ENCODE measurements at places on chromosomes 1 and 21.

GRCh38 chr21:37560385-37560784 lies 193.8 kb downstream of the DYRK1A start:
- DNase-seq = no peak

- no peak for DNase-seq
Measured at GRCh38 chr1:29520571-29521437, 284.5 kb downstream of the PTPRU start.

- DNase-seq = no peak
Measured at GRCh38 chr21:14438211-14438610, 55.3 kb upstream of the HSPA13 start.

DNA sequence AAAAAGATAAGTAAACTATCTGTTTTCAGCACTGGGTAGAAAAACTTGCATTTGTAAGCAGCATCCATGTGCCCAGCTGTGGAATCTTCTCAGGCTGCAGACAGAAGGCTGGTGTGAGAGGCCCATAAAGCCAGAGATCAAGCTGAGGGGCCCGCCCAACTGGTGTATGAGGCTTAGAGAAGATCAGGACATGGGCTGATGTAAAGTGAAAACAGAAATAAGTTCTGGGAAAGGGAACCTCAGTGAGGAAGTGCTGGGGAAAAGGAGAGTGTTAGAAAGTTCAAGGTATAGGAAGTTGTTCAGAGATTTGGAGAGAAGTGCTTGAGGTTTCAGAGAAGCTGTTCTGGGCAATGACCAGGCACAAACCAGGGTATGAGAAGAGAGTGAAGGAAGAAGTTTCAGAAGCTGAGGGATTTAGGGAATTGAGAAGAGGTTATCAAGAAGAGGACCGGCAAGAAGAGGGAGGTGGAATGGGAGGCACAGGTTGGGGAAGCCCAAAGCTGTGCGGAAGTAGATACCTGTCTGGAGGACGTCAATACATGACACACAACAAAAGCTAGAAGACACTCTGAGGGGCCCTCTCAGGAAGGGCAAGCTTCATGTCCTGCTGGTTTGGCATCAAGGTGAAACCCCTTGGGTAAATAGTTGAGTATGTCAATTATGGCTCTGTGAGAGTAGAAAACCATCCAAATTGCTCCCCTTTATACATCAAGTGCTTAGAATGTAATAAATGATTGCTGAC lies 2.7 kb upstream of the CD5L start:
- DNase-seq = no peak

- no peak for DNase-seq
Measured at GRCh38 chr1:40820251-40820797, 36.7 kb downstream of the KCNQ4 start.

DNA sequence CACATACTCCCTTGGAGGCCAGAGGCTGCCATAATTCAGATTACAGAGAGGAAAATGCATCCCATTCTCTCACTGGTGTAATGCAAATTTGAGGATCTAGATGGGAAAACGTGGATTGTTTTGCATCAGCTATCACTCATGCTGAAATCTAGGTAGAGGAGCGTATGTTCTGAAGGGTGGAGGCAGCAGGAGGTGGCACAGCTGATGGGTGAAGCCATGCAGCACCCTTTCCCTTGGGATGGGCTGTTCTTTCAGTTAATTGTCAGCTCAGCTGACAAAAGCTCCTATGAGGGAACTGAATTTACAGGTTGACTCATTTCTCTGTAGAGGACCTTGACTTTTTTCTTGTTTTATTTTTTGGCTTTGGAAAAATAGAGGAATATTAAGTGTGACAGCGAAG lies 41.8 kb downstream of the CAMTA1 start:
- no peak for DNase-seq

GRCh38 chr1:9659328-9659727 lies 7.8 kb downstream of the PIK3CD start:
- DNase-seq = no peak

DNA sequence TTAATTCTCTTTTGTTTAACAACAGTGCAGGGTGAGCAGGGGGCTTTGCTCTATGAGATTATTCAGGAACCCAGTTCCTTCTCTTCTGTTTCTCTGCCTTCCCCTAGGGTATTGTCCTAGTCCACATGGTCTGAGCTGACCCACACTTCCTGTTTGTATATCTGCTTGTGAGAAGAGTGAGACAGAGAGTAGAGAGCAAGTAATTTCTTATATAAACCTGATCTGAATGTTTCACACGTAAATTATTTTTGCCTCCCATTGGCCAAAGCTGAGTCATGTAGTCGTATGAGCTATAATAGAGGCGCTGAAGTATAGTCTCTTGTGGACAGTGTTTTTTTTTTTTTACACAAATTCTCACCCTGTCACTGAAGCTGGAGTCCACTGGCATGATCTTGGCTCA lies 134.2 kb upstream of the SERTAD4 start:
- no peak for DNase-seq

- DNase-seq = no peak
Measured at GRCh38 chr1:231887866-231888265, 261.3 kb downstream of the DISC1 start.

- no peak for DNase-seq
Measured at GRCh38 chr1:159177272-159177907, 6.0 kb downstream of the CADM3 start.

DNA sequence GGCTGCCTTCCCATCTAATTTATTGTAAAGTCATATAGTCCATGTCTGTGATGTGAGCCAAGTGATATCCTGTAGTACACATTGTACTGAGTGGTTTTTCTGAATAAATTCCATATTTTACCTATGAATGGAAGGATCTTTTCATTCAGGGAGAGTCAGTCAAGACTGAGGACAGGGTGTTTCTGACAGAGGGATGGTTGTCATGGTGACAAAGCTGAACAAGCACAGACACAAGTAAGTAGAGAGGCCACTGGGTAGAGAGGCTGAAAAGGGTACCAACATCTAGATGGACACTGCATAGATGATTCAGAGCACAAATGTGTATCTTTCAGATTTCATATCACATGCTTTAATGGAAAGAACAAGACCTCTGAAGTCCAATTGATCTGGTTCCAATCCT lies 22.6 kb upstream of the IL20 start:
- DNase-seq = no peak

GRCh38 chr1:36124404-36125128 lies 456 bp downstream of the COL8A2 start:
- DNase-seq = no peak

- DNase-seq = no peak
Measured at GRCh38 chr21:44365251-44365966, 12.0 kb downstream of the TRPM2 start.

GRCh38 chr1:6521536-6521935 lies 30.1 kb upstream of the PLEKHG5 start:
- DNase-seq = no peak

- DNase-seq = no peak
Measured at GRCh38 chr1:158809862-158810261, 21.3 kb upstream of the MNDA start.

GRCh38 chr1:35570589-35571137 lies 2.5 kb upstream of the TFAP2E start:
- no peak for DNase-seq
